ENCODE measurements at places on chromosomes 7 and 10. TPM values are rescaled to one million over a fixed set of nuclear protein-coding genes. Genes with fewer than 3 reads are reported as not detected.
A peak's percentile ranks its signal among the peaks of the same experiment; 100 is the strongest.

Gene SEMA3D
- total RNA-seq: 0.60 TPM

Gene POLR2J2
- 21.5 TPM for total RNA-seq

Gene UBE3C
- 95.8 TPM for total RNA-seq

Gene PON3
- total RNA-seq: not detected

Gene WDR86
- total RNA-seq: not detected

DNA sequence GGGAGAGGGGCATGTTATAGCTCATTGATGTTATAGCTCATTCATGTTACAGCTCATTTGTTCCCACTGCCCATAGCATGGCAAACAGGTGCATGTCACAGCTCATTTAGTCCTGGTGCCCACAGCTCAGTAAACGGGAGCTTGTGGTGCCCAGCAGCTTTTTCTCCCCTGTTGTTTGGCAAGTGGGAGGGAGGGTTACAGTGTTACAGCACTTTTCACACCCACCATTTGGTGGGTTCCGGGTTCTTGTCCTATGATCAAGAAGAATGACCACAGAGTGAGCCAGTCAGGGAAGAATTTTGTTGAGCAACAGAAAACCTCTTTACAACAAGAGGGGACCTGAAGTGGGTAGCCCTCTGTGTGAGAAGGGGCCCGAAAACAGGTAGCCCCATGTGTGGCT, 162.8 kb upstream of the CSTF2T start:
- no peaks in the 10 kb centered on the region for H3K36me3 ChIP-seq
- DNase-seq: no peak
- no peaks in the 10 kb centered on the region for H3K4me1 ChIP-seq
- H3K27ac ChIP-seq: no peak overlapping the region
- H3K27me3 ChIP-seq: peaks cover 2% of the 10 kb centered on the region
- H3K4me3 ChIP-seq: no peak overlapping the region

- H3K36me3 ChIP-seq: peaks cover 8% of the 10 kb centered on the region
- peak; percentile 87 for DNase-seq
- H3K4me1 ChIP-seq: peaks cover 58% of the 10 kb centered on the region
- peak overlapping the region; percentile 94 for H3K27ac ChIP-seq
- no peaks in the 10 kb centered on the region for H3K27me3 ChIP-seq
Observed at GRCh38 chr10:79331709-79332108, 15.6 kb upstream of the PPIF start.

GRCh38 chr7:140017543-140017942, 45.2 kb downstream of the PARP12 start:
- H3K36me3 ChIP-seq: peaks cover 9% of the 10 kb centered on the region
- no peaks in the 10 kb centered on the region for H3K4me1 ChIP-seq
- H3K27me3 ChIP-seq: no peaks in the 10 kb centered on the region
- H3K27ac ChIP-seq: no peak overlapping the region
- no peak for DNase-seq
- H3K4me3 ChIP-seq: no peak overlapping the region

DNA sequence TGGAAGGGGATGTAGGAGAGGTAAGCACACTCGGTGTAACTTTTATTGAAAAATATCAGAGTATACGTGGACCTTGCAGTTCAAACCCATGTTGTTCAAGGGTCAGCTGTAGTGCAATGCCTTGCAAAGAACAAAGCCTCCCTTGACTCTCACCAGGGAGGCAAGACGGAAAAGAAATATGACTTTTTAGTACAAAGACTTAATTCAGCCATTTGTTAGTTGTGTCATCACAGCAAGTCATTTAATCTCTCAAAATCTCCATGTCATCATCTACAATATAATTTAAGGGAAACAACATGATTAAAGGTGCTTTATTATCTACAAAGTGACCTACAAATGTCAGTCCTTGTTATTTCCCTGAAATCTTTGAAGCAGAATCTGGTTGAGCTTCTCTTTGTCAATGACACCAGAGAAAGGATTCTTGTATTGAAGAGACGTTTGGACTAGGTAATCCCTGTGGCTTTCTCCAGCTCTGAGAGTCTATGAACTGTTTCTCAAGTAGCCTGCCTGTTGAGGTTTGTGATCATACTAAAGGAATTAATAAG, 502.8 kb downstream of the REEP3 start:
- H3K27me3 ChIP-seq: no peaks in the 10 kb centered on the region
- no peaks in the 10 kb centered on the region for H3K4me1 ChIP-seq
- no peak overlapping the region for H3K27ac ChIP-seq
- no peak for DNase-seq

DNA sequence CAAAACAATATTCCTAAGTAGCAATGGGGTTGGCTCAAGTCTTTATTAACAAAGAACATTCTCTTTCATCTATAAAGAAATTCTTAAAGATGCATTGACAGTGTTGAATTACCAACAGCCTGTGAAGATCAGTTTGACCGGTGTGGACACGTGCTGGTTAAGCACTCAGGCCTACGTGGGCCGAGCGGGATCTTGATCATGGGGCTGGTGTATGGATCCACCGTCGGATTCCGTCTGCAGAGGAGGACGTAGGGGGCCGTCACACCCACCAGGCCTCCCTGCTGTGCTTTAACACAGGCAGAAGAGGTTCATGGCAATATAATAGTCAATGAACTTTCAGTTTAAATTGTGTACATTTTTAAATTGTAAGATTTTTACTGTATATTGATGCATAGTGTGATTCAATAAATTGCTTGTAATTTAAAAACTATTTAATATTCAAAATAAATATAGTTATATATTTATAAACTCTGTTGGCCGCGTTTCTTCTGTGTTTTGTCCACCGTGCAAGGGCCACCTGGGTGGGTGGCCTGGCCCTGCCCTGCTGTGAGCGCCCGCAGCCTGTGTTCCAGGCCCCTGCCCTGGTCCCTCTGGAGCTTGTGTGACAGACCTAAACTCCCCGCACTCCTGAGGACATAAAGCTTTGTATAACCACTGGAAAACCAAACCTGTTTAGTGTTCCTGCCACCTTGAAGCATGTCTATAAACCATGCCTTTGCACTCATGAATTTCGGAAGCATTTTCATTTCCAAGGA, 1.9 kb upstream of the BHLHA15 start:
- H3K27me3 ChIP-seq: no peaks in the 10 kb centered on the region
- H3K36me3 ChIP-seq: peaks cover 14% of the 10 kb centered on the region
- DNase-seq: no peak
- no peak overlapping the region for H3K27ac ChIP-seq

- H3K27ac ChIP-seq: no peak overlapping the region
- H3K36me3 ChIP-seq: no peaks in the 10 kb centered on the region
- H3K4me3 ChIP-seq: no peak overlapping the region
- peaks cover 15% of the 10 kb centered on the region for H3K27me3 ChIP-seq
- no peaks in the 10 kb centered on the region for H3K4me1 ChIP-seq
- DNase-seq: no peak
Observed at GRCh38 chr7:141444961-141445360, 106.2 kb upstream of the AGK start.

- H3K27me3 ChIP-seq: peaks cover 14% of the 10 kb centered on the region
- no peak overlapping the region for H3K27ac ChIP-seq
- no peak overlapping the region for H3K4me3 ChIP-seq
- no peak for DNase-seq
Observed at GRCh38 chr7:50650057-50650664, 85.0 kb upstream of the DDC start.

GRCh38 chr10:69839696-69840345, 38.1 kb downstream of the COL13A1 start:
- no peaks in the 10 kb centered on the region for H3K36me3 ChIP-seq
- DNase-seq: no peak
- H3K4me1 ChIP-seq: no peaks in the 10 kb centered on the region
- H3K4me3 ChIP-seq: no peak overlapping the region
- no peak overlapping the region for H3K27ac ChIP-seq

DNA sequence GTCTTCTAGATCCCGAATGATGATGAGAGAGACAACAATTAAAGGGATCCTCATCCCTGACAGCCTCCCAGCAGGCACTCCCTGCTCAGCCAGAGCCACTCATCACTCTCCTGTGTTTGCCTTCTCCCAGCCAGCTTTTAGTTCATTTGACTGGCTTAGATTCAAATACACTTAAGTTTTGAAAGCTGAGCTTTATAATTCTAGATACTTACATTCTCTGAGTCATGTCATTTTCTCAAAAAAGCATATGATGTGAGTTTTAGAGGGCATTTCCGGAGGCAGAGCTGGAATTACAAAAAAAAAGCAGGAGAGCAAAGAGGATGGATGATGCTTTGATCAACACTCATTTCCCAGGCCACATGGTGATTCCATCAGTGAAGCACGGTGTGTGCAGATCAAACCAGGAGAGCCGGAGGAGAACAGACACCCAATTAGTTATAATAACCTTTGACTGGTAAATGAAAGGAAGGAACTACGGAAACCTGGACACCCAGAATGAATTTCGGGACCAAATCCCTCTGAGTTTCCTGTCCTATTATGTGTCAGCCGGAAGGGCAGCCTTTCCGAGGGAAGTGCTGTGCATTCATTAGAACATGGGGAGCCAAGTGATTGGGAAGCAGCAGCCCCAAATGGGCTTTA, 81.5 kb upstream of the HPS1 start:
- no peak for DNase-seq
- no peaks in the 10 kb centered on the region for H3K36me3 ChIP-seq
- H3K27ac ChIP-seq: no peak overlapping the region
- H3K27me3 ChIP-seq: no peaks in the 10 kb centered on the region
- H3K4me1 ChIP-seq: no peaks in the 10 kb centered on the region
- no peak overlapping the region for H3K4me3 ChIP-seq

- DNase-seq: no peak
- no peak overlapping the region for H3K4me3 ChIP-seq
- peaks cover 2% of the 10 kb centered on the region for H3K27me3 ChIP-seq
- no peaks in the 10 kb centered on the region for H3K36me3 ChIP-seq
Observed at GRCh38 chr10:116781370-116781884, 39.1 kb upstream of the HSPA12A start.

DNA sequence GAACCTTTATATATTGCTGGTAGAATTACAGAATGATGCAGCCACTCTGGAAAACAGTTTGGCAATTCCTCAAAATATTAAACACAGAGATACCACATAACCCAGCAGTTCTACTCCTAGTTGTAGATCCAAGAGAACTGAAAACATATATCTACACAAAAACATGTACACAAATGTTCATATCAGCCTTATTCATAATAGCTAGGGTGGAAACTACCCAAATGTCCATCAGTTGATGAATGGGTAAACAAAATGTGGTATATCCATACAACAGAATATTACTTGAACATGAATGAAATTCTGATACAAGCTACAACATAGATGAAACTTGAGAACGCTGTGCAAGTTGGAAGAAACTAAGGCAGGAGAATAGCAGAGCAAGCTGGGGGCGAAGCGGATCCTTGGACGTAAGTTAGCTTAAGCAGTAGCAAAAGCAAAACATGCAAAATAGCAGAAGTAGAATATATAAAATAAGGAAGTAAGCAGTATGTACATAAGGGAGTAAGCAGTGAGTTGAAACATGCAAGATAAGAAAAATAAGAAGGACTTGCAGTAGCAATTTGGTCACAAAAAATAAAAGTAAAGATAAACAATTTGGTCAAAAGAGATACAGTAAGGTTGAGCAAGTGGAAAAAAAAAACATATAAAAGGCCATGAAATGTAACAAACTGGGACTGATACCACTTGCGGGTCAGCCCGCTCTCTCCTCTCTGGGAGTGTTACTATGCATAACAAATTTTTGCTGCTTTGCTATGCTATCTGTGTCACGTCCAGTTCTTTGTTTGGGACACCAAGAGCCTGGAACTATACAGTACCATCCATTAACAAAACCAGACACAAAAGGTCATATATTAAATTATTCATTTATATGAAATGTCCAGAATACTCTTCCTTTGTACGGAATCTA, 18.0 kb upstream of the HILPDA start:
- H3K4me1 ChIP-seq: no peaks in the 10 kb centered on the region
- no peak overlapping the region for H3K27ac ChIP-seq
- H3K27me3 ChIP-seq: peaks cover 11% of the 10 kb centered on the region
- no peak for DNase-seq
- no peaks in the 10 kb centered on the region for H3K36me3 ChIP-seq

DNA sequence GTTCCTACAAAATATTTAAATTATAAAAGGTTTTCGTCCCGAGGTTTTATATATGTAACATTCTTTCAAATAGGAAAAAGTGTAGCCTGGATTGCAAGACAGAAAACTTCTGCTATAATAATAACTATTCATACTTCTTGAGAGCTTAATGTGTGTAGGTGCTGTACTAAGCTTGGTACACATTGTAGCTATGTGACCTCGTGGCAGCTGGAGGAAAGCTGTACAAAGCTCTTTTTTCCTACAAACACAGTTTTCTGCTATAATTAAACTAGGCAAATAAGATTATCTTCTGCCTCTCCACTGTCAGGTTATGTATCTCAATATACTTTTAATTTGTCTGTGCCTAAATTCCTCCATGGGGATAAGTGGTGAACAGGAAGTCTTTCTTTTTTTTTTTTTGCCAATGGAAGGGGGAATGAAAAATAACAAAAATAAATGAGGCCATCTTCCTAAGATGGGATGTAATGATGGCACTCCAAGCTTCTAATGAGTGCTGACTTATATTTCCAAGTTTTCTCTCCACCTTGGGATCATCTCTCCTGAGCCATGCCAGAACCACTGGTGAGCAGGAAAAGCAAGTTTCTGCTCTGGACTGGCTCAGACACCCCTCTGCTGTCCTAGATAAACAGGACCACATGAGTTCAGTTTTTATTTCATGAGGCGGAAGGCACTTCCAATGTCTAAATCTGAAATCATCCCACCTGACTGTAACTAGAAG, 9.9 kb downstream of the SGMS1 start:
- no peak overlapping the region for H3K4me3 ChIP-seq
- H3K27ac ChIP-seq: no peak overlapping the region
- H3K36me3 ChIP-seq: no peaks in the 10 kb centered on the region
- H3K4me1 ChIP-seq: peaks cover 22% of the 10 kb centered on the region
- no peaks in the 10 kb centered on the region for H3K27me3 ChIP-seq
- no peak for DNase-seq

- H3K27me3 ChIP-seq: peaks cover 2% of the 10 kb centered on the region
- H3K36me3 ChIP-seq: no peaks in the 10 kb centered on the region
- H3K4me1 ChIP-seq: no peaks in the 10 kb centered on the region
- H3K27ac ChIP-seq: no peak overlapping the region
- H3K4me3 ChIP-seq: no peak overlapping the region
- DNase-seq: no peak
Observed at GRCh38 chr7:43392638-43393330, 190.1 kb upstream of the STK17A start.
